ENCODE measurements at places on chromosomes 13 and 19. TPM values are rescaled to one million over a fixed set of nuclear protein-coding genes. Genes with fewer than 3 reads are reported as not detected.
A peak's percentile ranks its signal among the peaks of the same experiment; 100 is the strongest.

DNA sequence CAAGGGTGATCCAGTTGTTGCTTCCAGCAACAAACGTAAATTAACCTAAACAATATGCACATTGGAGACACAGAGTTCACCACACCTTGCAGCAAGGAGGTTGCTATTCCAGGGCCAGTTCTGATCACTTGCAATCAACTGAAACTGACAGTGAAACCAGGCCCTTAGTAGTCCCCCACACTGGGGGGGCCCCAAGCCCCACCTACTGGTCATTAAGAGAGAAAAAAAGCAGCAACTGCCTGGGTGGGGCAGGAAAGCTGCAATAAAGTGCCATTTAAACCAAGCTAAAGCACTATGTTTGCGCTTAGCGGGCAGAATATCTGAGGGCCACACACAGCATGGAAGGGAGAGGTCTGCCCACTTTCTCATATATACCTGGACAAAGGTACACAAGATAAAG lies 51.5 kb downstream of the ATP7B start:
- no peak for DNase-seq
- H3K4me3 ChIP-seq = no peak overlapping the region
- H3K27me3 ChIP-seq = no peaks in the 10 kb centered on the region

DNA sequence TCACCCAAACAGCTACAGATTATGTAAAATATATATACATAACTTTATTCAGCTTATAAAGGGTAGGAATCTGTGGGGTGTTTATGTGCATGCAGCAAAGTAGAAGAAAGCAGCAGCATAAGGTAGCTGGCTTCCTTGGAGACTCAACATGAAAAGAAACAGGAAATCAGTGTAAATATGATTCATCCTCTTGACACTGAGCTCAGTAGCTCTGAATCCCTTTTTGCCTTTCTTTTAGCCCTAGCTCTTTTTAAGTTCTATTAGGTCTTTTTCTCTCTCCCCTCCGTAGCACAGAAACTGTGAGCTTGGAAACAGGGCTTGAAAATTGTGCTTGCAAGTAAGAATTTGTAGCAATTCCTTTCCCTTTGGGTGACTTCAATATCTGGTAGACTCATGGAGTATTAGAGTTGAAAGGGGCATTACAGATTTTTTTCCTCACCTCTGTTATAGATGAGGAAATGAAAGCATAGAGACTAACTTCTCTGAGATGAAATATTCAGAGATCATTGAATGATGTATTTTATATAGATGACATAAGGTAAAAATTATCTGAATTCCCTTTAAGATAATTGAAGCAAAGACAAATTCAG lies 314.4 kb downstream of the PCDH9 start:
- no peaks in the 10 kb centered on the region for H3K27me3 ChIP-seq
- DNase-seq = no peak
- H3K27ac ChIP-seq = no peak overlapping the region
- no peaks in the 10 kb centered on the region for H3K36me3 ChIP-seq
- no peak overlapping the region for H3K4me3 ChIP-seq
- H3K4me1 ChIP-seq = no peaks in the 10 kb centered on the region

GRCh38 chr13:109439813-109440212 lies 346.6 kb downstream of the IRS2 start:
- peaks cover 5% of the 10 kb centered on the region for H3K4me1 ChIP-seq
- no peak overlapping the region for H3K4me3 ChIP-seq
- peaks cover 7% of the 10 kb centered on the region for H3K27me3 ChIP-seq
- DNase-seq = no peak
- no peaks in the 10 kb centered on the region for H3K36me3 ChIP-seq
- no peak overlapping the region for H3K27ac ChIP-seq

GRCh38 chr13:77309254-77309653 lies 17.6 kb downstream of the MYCBP2 start:
- no peak overlapping the region for H3K4me3 ChIP-seq
- peaks cover 22% of the 10 kb centered on the region for H3K4me1 ChIP-seq
- peaks cover 4% of the 10 kb centered on the region for H3K36me3 ChIP-seq
- no peak overlapping the region for H3K27ac ChIP-seq

DNA sequence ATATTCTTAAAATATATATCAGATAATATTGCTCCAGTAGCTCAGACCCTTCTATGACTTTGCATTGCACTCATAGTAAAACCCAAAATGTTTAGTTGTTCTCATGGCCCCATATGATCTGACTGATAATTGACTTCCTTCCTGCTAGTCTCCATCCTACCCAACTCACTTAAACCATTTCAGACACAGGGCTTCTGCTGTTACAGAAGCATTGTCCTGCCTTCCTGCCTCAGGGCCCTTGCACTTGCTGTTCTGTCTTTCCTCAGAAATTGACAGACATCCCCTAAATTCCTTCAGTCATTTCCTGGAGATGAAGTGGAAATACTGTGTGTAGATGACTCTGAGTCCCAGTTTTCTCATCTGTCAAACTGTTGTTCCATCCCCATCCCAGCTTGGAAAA lies 19.7 kb downstream of the FBXL12 start:
- H3K27me3 ChIP-seq = no peaks in the 10 kb centered on the region
- no peak overlapping the region for H3K4me3 ChIP-seq
- H3K4me1 ChIP-seq = peaks cover 2% of the 10 kb centered on the region
- no peak for DNase-seq
- H3K27ac ChIP-seq = peak overlapping the region; percentile 73
- no peaks in the 10 kb centered on the region for H3K36me3 ChIP-seq

DNA sequence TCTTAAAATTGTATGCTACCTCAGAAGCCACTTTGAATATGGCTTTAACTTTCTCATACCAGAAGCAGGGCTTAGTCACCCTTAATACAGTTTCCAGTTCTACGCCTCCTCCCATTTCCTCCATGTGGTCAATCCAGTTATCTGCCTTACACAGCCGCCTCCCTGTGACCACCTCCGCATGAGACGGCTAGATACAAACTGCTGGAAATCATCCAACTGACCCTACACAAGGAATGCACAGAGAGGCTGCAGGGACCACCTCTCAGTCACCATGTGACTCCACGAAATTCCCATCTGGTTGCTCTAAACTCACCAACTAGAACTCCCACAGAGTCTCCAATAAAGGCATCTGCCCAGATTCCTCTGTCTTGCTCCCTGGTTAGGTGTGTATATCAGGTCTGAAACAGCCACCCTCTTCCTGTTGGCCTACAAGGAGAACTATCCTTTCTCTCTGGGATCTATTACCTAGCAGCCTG lies 6.8 kb downstream of the ZNF564 start:
- H3K36me3 ChIP-seq = peaks cover 67% of the 10 kb centered on the region
- H3K27ac ChIP-seq = no peak overlapping the region
- peaks cover 12% of the 10 kb centered on the region for H3K4me1 ChIP-seq
- H3K27me3 ChIP-seq = no peaks in the 10 kb centered on the region
- no peak for DNase-seq

GRCh38 chr19:1318678-1319471 lies 33.2 kb downstream of the EFNA2 start:
- H3K4me1 ChIP-seq = peaks cover 2% of the 10 kb centered on the region
- no peak for DNase-seq
- no peaks in the 10 kb centered on the region for H3K36me3 ChIP-seq
- H3K27ac ChIP-seq = no peak overlapping the region

DNA sequence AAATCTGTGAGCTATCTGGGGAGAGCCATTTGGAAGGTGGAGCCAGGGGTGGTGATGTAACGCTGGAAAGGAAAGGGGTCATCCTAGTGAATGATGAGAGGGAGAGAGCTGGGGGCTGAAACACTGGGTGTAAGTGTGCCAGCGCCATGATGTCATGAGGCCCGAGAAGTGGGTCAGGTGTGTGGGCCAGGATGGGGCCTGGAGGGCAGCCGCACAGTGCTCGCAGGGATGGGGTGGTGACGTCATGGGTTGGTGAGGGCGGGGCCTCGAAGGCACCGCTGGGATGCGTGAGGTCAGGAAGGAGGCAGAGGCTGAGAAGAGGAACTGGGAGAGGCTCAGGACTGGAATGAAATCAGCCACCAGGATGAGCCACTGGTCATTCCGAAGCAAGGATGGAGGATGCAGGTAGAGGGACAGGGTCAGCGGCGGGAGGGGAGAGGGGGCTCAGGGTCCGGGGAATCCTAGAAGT lies 4.4 kb downstream of the CCDC61 start:
- peak overlapping the region; percentile 88 for H3K27ac ChIP-seq
- no peak for DNase-seq
- H3K4me1 ChIP-seq = peaks cover 16% of the 10 kb centered on the region
- peaks cover 26% of the 10 kb centered on the region for H3K27me3 ChIP-seq
- H3K36me3 ChIP-seq = peaks cover 4% of the 10 kb centered on the region

DNA sequence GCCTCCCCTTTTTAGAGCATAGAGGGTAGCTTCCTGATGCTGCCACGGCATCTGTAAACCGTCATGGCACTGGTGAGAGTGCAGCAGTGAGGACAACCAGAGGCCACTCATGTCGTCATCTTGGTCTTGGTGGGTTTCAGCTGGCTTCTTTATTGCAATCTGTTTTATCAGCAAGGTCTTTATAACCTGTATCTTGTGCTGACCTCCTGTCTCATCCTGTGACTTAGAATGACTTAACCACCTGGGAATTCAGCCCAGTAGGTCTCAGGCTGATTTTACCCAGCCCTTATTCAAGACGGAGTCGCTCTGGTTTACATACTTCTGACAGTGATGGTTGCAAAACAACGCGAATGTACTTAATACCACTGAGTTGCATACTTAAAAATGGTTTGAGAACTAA lies 14.4 kb upstream of the FBN3 start:
- H3K4me3 ChIP-seq = no peak overlapping the region
- DNase-seq = no peak
- peaks cover 2% of the 10 kb centered on the region for H3K27me3 ChIP-seq

- DNase-seq = no peak
- no peaks in the 10 kb centered on the region for H3K27me3 ChIP-seq
- no peaks in the 10 kb centered on the region for H3K4me1 ChIP-seq
- H3K36me3 ChIP-seq = peaks cover 34% of the 10 kb centered on the region
Observed at GRCh38 chr13:113632706-113633484, 25.1 kb downstream of the ATP4B start.

- H3K4me1 ChIP-seq = peaks cover 12% of the 10 kb centered on the region
- DNase-seq = no peak
- no peak overlapping the region for H3K4me3 ChIP-seq
- no peaks in the 10 kb centered on the region for H3K27me3 ChIP-seq
- no peaks in the 10 kb centered on the region for H3K36me3 ChIP-seq
Observed at GRCh38 chr13:44894001-44894770, 95.1 kb downstream of the NUFIP1 start.

- H3K36me3 ChIP-seq = no peaks in the 10 kb centered on the region
- peaks cover 5% of the 10 kb centered on the region for H3K4me1 ChIP-seq
- H3K27me3 ChIP-seq = no peaks in the 10 kb centered on the region
- no peak overlapping the region for H3K4me3 ChIP-seq
Observed at GRCh38 chr13:48131533-48131932, 36.6 kb upstream of the MED4 start.

DNA sequence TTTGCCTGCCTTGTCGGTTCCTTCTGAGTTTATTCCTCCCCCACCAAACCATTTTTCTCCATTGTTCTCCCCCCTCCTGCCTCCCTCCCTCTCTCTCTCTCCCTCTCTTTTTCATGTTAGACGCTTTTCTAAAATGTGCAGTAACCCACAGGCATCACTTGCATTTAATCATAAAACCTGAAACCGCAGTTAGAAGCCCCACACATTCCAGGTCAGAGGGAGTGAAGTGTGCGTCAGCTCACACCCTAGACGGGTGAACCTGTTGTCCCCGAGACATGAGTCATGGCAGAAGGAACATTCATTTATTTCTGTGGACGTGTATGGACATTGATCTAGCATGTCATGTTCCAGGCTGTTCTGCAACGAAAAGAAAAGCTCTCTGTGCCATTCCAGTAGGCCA lies 19.9 kb downstream of the ONECUT3 start:
- peaks cover 2% of the 10 kb centered on the region for H3K4me1 ChIP-seq
- H3K27ac ChIP-seq = no peak overlapping the region
- H3K27me3 ChIP-seq = peaks cover 34% of the 10 kb centered on the region

- no peak for DNase-seq
- H3K27ac ChIP-seq = peak overlapping the region; percentile 27
- H3K36me3 ChIP-seq = no peaks in the 10 kb centered on the region
Observed at GRCh38 chr19:11699931-11700794, 38.6 kb downstream of the ZNF823 start.

- no peak overlapping the region for H3K4me3 ChIP-seq
- DNase-seq = no peak
- H3K27me3 ChIP-seq = no peaks in the 10 kb centered on the region
Observed at GRCh38 chr13:32150239-32150638, 118.7 kb downstream of the FRY start.

- H3K4me3 ChIP-seq = peak overlapping the region; percentile 68
- peak overlapping the region; percentile 93 for H3K27ac ChIP-seq
- H3K36me3 ChIP-seq = no peaks in the 10 kb centered on the region
Observed at GRCh38 chr13:40922437-40923040, 96.6 kb downstream of the ELF1 start.

DNA sequence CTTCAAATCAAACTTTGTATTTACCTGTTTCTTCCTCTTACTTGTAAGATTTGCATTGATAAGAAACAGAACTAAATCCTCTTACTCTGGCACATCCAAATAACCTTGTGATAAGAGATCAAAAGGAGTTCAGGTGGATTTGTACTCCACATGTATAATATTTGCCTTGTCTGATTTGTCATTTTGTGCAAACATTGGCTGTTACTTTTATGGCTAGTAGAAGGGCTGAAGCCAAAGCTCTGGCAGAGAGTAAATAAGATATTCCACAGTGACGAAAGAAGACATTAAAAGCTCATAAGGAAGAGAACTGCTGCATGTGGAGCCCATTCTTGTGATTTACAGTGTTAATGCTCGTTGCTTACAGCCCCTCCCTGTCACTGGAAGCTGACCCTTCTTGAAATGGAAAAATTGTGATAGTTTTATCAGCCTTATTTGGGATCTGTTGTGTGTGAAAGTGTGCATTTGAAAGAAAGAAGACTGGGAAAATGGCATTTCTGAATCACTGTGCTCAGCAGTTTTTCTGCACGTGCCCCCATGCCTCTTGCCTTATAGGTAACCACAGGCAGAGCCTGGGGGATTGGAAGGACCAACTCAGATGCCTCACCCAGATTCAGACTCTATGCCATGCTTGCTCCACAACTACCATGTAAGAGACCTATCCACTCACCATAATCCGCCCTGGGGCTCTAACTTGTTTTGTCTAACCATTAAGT lies 68.2 kb downstream of the OXGR1 start:
- no peak overlapping the region for H3K4me3 ChIP-seq
- H3K27ac ChIP-seq = peak overlapping the region; percentile 52
- peaks cover 3% of the 10 kb centered on the region for H3K36me3 ChIP-seq
- peaks cover 32% of the 10 kb centered on the region for H3K27me3 ChIP-seq

Gene KCNRG
- 1.3 TPM for total RNA-seq

Gene COL4A2
- total RNA-seq = 121 TPM

Gene ZNF135
- total RNA-seq = 17.3 TPM

Gene PSG11
- not detected for total RNA-seq

Gene SLC27A5
- 9.4 TPM for total RNA-seq

Gene GPR180
- total RNA-seq = 5.3 TPM

Gene C1QTNF9
- not detected for total RNA-seq
